Activated T-cell treated with anti-CD3 and anti-CD28 coated beads, Interleukin-2, amount 50 U/mL, for 72 hours (primary cell): ENCODE measurements at places on chromosomes 4 and X. TPM values are rescaled to one million over a fixed set of nuclear protein-coding genes. Genes with fewer than 3 reads are reported as not detected.

DNA sequence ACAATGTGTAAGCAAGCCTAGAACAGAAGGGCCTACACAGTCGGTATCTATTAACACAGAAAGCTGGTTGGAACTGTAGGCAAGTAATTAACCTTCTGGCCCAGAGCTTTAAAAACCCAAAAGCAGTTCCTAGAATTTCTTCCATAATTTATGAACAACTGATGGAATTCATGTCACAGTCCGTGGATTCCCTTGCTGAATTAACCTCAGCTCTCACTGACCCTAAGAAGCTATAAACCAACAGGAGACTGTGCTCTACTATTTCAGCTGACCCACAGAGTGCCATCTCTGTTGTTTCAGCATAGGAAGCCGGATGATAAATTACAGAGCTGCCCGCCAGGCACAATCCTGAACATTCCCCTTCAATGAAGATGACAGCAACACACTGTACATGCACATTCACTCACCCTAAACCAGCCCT lies 157.3 kb downstream of the PRDM5 start:
- DNase-seq = no peak

GRCh38 chr4:70874268-70875156 lies 27.7 kb upstream of the MOB1B start:
- no peak for DNase-seq

DNA sequence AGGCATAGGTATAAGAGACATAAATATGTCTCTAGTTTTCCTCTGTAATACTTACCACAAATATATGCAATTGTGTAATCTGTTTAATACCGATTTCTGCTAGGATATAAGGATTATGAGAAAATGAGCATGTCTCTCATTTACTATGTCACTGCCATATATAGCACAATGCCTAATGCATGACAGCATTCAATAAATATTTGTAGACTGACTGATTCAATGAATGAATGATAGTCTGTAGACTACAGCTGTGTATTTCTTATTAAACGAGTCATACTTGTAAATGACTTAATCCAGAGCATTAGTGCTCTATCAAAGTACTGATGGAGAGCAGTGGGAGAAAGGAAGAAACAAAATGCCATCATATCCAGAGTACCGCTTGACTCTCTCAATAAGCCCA lies 175.6 kb downstream of the PPP3CA start:
- no peak for DNase-seq

GLRA2 gene
- total RNA-seq = not detected

C4orf54 gene
- total RNA-seq = not detected

NLRP2B gene
- total RNA-seq = not detected

ZMAT1 gene
- 7.8 TPM for total RNA-seq

MID1 gene
- 0.60 TPM for total RNA-seq
